ENCODE measurements at places on chromosomes 7 and 10.

DNA sequence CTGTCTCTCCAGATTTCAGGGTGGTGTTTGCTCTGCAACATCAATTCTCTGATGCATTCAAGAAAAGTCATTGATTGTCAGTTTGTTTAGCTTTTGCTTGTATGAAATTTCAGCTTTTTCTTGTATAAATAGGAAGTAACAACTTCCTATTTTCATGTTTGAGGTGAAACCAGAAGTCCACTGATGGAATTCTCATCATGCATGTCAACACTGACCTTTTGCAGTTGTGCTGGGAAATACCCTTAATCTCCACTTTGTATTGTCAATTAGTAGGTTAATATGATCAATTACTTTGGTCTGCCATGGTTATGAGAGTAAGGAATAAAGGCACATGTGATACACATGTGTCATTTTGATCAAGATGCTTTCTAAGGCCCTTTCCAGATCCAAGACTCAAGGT is 208.8 kb upstream of the HPS1 start:
- no peak for DNase-seq

DNA sequence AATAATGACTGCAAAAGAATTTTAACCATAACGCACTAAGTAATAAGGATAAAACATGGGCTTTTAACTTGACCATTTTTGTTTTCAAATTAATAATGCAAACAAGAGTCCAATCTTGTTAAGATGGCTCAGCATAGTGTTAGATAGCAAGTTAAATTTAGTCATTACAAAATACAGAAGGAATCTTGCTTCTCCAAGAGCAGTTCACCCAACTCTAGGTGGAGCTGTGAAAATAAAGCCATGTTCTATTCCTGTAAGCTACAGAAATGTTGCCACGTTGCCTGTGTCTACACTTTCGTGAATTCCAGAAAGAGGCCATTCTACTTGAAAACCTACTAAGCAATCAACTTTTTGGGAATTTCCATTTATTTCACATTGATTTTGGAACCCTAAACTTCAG is 191.9 kb downstream of the SFMBT2 start:
- no peak for DNase-seq

DNA sequence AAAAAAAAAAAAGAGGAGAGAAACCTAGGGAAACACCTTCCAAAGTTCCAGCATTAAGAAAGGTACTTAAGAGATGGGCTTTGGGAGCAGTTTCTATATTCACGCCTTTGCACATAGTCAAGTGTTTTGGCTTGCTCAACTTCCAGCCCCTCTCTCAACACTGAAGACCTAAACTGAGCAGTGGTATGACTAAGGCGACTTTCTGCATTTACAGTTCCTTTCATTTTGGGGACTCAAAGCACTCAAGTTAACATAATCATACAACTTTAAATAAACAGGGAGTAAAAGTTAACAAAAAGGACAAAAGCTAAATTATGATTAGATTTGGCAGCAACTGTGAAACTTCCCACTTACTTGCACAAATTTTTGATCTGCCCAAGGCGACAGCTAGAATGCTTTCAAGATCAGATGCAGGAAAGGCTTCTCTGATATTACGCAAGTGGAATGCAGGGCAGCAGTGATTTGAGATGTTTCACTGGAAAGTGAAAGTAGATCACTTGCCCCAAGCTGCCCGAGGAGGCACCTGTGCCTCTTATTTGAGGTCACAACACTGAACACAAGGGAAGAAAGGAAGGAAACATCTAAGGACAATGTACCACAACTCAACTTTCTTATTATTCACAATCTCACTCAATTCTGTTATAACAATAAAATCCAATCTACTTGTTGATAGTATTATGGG is 199.5 kb downstream of the SKAP2 start:
- DNase-seq: no peak

DNA sequence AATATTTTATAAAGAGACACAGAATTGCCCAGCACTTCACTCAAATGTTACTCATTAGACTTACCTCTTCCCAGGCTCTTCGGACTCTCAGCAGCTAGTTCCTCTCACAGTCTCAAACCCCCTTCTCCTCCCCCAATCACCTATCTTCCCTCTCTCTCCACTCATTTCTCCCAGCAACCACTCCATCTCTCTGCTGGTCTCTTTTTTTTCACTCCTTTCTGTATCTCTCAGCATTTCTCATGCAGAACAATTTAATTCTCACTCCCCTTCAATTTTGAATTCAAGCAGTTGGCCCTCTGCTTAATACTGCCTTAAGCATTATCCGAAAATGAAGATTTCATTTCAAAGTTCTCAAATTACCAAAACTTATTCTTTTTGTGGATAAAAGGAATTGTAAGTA is 34.4 kb upstream of the CAV2 start:
- DNase-seq: no peak

- DNase-seq: peak; percentile 23
These were observed 159.7 kb upstream of the YAE1 start for GRCh38 chr7:39406467-39406866.

DNA sequence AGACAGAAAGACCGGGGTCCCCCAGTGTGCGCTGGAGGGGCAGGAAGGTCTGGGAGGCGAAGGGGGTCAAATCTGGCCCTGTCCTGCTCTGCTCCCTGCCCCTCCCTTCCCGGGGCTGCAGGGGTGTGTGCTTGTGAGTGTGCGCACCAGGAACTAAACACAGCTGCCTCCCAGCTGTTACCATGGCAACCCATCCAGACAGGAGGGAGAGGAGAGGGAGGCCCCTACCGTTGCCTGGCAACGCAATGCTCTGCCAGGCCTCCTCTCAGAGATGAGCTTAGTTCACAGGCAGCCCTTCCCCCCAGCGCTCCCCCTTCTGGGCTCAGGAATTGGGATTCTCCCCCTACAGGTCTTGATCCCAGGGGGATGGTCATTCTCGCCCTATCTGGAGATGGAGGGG is 6.1 kb downstream of the NYAP1 start:
- peak; percentile 76 for DNase-seq

DNA sequence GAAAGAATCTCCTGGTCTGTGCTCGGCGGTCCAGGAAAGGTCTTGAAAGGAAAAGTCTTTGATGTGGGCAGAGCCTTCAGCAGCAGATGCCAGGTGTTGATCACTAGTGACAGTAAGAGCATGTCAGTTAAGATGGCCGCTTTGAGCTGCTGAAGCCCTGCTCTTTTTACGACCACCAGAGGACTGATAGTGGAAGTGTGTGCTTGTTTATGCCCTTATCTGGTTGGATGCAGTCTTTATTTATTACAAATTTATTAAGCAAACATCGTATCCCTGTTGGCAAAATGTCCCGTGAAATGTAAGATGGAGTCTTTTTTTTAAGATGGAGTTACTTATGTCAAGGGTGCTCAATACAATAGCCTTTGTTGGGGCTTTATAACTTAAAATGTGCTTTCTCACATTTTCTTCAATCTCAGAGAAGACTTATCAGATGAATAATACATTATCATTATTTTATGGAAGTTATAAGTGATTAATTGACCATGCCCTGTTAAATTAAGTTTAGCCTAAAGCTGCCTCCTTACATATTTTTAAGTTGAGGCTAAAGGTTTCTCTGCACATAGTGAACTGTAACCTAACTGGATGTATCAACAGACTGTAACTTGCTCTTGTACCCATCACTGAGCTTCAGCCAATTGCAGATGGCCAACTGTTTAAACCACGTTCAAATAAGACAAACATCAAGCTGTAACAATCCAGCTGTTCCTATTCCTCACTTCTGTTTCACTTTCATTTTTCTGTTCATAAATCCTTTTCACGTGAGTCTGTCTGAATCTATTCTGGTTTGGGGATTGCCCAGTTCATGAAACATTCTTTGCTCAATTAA is 97.4 kb upstream of the PIK3CG start:
- DNase-seq: peak; percentile 19

DNA sequence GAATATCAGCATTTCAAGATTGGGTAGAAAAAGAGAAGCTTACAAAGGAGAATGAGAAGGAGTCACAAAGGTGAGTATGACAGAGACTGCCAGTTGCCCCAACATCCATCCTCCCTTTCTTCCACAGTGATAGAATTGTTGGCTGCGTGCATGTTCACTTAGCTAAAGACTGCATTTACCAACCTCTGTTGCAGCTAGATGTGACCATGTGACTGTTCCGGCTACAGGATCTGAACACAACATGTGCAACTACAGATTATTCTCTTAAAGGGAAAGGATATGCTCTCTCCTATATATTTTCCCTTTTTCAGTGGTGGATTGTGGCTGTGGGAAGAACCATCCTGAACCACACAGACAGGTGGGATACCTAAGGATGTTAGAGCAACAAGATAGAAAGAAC is 60.5 kb upstream of the ZNRF2 start:
- no peak for DNase-seq

DNA sequence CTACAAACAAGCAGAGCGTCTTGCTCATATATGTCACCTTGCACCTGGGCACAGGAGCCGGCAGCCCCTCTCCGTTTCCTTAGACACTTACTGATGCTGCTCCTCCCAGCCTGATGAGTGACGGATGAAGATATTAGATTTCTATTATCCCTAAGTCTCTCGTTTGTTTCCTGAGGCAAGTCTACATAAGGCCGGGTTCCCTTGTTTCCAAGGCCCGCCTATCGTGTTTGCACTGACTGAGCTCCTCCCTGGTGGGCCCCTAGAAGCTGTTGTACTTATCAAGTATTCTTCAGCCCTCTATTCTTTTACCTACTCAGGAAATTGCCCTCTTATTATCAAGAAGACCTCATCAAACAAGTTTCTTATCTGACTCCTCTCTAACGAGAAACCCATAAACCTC is 18.5 kb downstream of the SH3PXD2A start:
- DNase-seq: no peak

DNA sequence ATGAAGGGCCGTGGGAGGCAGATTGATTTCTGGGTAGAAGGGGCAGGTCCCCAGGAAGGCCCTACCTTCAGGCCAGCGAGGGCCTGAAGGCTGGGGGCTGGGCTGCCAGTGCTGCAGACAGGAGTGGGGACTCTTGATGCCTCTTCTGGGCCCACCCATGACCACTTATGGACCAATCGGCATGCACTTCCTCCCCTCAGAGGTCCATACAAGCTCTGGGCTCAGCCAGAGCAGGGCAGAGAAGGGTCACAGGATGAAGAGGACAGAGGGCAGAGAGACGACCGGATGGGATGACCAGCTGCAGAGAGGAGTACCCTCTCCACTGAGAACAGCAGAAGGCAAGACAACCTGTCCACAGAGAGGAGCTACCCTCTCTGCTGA is 120.1 kb downstream of the DYNC2I1 start:
- no peak for DNase-seq

DNA sequence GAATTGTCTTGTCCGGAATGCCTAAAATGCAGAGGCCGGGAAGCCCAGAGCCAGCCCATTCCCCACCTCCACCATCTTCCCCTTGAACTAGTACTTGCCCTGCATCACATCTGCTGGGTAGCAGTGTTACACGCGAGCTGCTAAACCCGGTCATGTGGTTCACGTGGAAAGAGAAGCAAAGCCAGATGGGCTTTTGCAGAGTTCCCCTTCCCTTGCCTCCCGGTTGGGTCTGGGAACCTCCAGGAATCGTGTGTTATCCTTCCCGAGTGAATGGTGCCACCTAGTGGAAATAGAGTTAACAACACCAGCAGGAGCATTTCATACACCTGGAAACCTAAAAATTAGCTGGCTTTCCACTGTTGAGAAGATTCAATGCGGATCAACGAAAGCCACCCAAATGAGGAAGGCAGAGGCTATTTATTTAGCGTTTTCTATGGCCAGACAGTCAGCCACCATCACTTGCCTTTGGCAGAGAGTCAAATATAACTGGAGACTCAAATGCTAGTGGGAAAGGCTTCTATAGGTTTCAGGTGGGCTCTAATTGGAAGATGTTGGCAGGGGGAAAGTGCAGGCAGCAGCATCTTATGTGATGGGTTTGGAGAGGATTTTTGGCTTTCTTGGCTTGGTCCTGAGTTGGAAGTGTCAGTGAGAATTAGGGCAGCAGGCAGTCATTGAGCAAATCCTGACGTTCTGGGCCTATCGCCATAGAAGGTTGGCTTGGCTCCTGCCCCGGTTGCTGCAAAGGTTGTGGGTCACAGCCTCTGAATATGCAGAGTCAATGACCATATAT is 12.9 kb upstream of the DENND2A start:
- peak; percentile 51 for DNase-seq

- no peak for DNase-seq
These were observed 29.3 kb upstream of the PCBD1 start for GRCh38 chr10:70917635-70918034.

DNA sequence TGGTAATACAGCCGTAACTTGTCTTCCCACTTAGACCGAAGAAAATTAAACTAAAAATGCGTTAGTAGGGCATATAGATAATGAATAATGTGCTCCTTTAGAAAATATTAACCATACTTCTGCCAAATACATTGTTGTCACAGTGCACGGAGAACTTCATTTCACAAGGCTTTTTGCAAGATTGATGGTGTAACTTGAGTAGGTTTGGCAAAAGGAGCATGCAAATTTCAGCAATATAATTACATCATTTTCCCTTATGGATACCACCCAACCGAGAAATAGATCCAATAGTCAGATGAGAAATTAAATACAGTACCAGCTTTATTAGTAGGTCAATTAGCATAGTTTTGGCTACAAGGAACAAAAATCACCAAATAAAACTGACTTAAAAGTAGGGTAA is 792.6 kb upstream of the C7orf33 start:
- DNase-seq: no peak

- DNase-seq: no peak
These were observed 8.9 kb downstream of the ZMIZ1 start for GRCh38 chr10:79077488-79078173.

- DNase-seq: no peak
These were observed 69.5 kb downstream of the STK17A start for GRCh38 chr7:43652364-43652763.

- DNase-seq: peak; percentile 65
These were observed 7.4 kb upstream of the LAMB1 start for GRCh38 chr7:108010377-108010776.

- DNase-seq: no peak
These were observed 217.3 kb upstream of the CCDC6 start for GRCh38 chr10:60123668-60124067.

DNA sequence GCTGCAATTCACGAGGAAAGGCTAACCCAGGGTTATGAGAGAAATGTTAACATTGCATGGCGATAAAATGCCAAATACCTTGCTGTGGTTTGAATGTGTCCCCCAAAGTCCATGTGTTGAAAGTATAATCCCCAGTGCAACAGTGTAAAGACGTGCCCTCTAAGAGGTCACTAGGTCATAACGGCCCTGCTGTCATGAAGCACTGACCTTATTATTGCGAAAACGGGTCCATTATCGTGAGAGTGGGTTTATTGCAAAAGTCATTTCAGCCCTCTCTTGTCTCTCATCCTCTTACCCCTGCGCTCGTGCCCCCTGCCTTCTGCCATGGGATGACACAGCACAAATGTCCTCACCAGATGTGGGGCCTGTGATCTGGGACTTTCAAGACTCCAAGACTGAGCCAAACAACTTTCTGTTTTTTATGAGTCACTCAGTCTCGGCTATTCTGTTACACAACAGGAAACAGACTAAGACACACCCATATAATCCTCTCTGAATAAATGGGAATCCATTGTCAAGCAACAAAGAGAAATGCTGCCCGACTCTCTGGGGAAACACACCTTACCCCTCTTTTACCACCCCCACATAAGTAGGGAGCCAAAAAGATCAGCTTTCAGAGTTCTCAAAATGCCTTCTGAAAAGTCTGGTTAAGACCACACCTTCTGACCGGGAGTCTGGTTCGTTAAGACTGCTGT is 73.1 kb upstream of the UCN3 start:
- DNase-seq: peak; percentile 67

Data from Caki2 (cell line).